ENCODE measurements at places on chromosomes 4 and X.

DNA sequence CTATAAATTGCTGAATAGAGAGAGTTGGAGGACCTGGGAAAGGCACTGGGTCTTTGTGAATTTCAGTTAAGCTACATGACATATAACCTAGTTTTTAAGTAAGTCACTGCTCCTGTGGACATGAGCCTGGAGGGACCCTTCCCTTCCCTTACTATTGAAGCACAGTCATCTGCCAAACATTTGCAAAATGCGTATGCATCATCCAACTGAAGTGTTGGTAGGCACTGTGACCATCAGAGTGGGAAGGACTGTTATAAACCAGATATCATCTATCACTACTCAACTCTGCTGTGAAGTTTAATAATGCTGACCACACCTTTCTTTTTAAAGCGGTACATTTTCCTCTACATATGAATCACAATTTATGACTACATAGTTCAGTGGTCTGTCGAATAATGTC, 5.2 kb downstream of the GABRA3 start:
- DNase-seq: no peak

DNA sequence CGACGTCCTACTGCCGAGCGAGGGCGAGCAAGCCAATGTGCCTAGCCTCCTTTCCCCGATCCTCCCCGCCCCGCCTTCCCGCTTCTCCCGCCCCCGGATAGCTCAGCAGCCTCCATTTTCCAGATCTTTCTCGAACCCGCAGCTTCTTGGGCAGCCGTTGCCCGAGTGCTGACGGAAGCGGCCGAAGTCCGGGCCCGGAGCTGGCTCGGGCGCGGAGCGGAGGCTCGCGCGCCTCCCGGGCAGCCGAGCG, 172 bp upstream of the HSPA4L start:
- DNase-seq: peak; percentile 74

- no peak for DNase-seq
Observed at GRCh38 chr4:78545275-78546246, 6.0 kb upstream of the ANXA3 start.

DNA sequence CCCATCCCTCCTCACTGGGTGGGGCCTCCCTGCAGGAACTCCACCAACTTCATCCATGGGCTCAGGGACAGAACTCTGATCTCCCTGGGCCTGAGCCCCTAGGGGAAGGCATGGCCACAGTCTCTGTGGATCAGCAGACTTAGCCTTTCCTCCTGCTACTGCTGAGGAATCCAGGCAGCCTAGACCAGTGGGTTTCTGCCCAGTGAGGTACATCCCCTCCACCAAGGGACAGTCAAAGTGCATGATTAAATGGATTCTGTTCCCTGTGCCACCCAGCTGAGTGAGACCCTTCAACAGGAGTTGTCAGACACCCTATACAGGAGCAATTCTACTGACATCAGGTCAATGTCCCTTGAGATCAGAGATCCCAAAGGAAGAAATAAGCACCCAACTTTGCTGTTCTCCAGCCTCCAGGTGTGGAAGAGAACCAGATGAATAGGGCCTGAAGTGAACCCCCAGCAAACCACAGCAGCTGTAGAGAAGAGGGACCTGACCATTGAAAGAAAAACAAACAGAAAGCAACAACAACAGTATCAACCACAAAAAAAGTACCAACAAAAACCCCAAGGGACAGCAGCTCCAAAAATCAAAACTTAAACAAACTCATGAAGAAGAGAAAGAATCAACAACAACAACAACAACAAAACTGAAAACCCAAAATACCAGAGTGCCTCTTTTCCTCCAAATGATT, 84.8 kb downstream of the CHIC1 start:
- DNase-seq: no peak

DNA sequence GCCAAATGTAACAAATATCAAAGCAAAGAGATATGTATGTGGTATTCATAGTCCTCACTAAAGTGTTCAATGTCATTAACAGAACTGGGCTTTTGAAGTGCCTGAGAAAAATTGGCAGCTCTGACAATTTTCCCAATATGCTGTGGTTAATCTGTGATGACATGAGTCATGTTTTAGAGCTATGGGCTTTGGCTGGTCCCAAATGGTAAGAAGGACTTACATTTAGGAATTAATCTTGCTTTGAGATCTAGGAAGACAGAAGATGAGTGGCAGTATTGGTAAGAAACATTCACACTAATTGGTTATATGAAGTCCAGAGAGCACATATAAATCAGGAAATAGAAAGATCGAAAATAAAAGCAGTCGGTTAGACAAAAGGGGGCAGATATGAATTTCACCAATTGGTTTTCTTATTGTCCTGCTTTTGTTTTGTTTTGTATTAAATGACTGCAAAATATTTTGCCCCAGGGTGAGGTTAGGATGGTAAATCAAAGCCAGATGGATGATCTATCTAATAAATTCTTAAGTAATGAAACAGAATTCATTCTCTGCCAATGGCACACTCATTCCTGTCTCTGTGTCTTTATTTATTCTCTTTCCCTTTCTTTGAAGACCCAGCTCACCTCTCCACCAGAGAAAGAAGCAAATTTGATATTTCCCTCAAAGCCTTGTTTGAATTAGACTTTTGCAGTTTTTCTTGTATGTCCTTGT, 993.1 kb downstream of the RPA4 start:
- DNase-seq: no peak

GRCh38 chrX:46072791-46073190, 472.4 kb downstream of the ZNF674 start:
- DNase-seq: no peak

DNA sequence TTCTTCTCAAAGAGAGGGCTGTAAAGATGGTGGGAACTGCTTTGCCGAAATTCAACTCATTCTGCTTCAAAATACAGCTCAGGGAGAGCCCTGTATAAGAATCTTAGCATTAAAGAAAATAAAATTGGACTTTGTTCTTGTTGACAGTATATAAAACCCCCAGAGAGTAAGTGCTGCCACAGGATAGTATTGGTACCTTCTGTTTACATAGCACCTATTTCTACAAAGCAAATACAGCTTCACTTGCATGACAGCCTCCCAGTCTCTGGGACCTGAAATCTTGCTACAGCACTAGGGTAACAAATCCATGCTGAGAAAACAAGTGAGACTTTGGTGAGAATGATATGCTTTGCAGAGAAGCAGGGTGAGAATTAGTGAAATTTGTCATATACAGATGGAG, 428.6 kb downstream of the ADGRL3 start:
- no peak for DNase-seq

DNA sequence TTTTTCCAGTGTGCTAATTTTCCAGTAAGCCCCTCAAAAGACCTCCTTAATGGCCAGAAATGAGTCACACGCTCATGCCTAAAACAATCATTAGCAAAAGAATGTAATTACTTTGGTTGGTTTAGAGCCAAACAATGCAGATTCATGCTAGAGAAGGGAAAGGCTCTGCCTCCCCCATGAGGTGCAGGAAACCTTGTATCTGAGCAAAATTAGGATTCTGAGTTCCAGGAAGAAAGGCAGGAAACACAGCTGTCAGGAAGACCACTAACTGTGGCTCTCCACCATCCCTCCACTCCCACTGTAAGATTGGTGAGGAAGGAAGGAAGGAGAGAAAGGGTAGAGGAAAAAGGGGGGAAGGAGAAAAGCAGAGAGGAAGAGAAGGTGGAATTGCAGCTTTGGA, 104.9 kb upstream of the DHX15 start:
- no peak for DNase-seq

DNA sequence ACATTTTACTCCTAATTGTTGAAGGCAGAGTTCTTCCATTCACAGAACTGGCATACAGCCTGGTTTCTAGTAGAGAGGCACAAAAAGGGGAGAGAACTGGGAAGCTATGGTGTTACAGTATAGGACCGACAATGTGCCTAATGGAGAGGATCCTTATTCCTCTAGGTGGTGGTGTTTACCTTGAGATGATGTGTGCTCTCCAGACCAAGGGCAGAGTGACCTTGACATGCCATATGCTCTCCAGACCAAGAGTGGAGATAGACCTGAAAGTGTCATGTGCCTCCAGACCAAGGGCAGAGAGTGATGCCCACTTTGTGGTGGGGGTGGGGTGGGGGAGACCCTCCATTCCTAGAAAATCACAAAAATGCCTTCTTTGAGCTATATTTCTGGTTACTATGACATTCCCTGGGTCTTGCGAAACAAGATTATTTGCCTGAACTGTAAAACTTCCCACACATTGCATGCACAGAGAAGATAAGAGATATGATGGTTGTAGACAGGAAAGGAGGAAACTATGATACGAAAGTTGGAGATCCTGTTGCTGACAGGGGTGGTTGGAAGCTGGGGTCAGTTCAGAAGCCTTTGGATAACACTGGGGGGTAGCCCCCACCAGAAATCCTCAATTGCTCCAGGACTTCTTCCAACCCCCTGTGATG, 119.7 kb downstream of the TEX13C start:
- no peak for DNase-seq

- DNase-seq: no peak
Observed at GRCh38 chr4:124803641-124804040, 91.1 kb upstream of the ANKRD50 start.

DNA sequence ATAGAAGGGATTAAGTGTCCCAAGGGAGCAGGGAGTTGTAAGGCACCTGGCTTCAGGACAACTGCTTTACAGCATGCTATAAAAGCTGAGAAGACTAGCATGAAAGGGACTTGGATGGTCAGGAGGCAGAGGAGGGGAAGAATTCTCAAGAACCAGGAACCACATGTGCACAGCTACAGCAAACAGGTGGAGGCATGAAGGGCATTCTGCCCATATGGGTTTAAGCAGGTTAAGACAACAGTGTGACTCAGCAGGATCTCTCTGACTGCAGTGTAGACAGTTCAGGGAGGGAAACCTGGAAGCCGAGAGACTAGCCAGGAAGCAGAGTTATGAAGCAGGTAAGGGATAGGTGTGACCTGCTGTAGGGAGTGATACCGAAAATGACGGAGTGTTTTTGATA, 117.0 kb downstream of the DHRSX start:
- no peak for DNase-seq

DNA sequence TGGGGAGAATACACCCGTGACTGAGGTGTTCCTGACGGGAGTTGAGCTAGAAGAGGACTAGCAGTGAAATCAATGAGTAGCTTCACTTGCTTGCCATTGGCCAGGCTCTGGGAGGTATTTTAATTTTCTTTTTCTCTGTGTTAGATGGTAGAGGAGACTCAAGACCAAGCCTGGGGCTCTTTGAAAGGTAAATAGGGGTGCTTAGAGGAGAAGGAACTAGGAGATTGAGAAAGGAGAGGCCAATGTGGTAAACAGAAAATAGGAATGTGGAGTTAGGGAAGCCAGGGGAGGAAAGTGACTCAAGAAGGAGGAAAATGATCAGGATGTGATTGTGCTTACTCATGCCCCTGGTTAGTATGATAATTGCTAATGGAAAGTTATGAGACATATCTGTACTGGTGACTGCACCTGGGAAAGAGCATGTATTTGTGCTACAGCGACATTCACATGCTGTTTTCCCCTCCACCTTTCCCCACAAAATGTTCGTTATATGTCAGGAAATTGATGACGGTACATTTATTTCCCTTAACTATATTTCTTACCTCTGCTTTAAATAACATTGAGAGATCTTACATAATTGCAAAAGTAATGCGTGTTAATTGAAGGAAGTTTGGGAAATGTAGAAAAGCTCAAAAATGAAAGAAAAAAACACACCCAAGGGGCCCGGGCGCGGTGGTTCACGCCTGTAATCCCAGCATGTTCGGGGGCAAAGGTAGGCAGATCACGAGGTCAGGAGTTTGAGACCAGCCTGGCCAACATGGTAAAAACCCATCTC, 16.9 kb upstream of the LRBA start:
- DNase-seq: no peak

DNA sequence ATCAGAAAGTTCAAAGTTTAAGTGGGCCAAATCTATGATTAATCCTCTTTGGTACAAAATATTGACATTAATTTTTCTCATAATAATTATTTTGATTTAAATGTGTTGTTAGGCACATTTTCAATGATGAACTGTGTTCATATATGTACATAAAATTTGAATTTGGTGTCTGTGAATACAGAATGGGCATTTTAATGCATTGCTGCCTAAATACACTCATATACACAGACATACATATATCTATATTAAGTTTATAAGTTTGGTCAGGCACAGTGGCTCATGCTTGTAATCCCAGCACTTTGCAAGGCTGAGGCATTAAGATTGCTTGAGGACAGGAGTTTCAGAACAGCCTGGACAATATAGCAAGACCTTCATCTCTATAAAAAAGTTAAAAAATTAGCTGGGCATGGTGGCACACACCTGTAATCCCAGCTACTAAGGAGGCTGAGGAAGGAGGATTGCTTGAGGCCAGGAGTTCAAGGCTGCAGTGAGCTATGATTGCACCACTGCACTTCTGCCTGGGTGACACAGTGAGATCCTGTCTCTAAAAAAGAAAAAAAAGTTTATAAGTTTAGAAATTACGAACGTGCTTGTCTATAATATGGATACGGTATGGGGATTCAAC, 12.3 kb upstream of the BMP2K start:
- DNase-seq: no peak

DNA sequence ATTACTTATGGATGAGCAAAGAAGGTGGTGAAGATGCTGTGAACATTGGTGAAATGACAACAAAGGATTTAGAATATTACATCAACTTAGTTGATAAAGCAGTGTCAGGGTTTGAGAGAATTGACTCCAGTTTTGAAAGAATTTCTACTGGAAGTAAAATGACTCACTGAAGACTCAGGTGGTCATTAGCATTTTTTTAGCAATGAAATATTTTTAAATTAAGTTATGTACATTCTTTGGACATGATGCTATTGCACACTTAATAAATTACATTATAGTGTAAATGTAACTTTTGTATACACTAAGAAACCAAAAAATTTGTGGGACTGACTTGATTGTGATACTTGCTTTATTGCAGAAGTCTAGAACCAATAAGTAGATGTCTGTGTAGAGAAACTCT, 56.9 kb downstream of the USO1 start:
- no peak for DNase-seq

GRCh38 chr4:61851126-61851525, 651.0 kb downstream of the ADGRL3 start:
- DNase-seq: no peak

- DNase-seq: no peak
Observed at GRCh38 chrX:110003167-110004156, 548 bp downstream of the TMEM164 start.

- DNase-seq: no peak
Observed at GRCh38 chr4:18242919-18243693, 221.6 kb upstream of the LCORL start.

- no peak for DNase-seq
Observed at GRCh38 chr4:6857009-6857882, 52.4 kb upstream of the TBC1D14 start.

DNA sequence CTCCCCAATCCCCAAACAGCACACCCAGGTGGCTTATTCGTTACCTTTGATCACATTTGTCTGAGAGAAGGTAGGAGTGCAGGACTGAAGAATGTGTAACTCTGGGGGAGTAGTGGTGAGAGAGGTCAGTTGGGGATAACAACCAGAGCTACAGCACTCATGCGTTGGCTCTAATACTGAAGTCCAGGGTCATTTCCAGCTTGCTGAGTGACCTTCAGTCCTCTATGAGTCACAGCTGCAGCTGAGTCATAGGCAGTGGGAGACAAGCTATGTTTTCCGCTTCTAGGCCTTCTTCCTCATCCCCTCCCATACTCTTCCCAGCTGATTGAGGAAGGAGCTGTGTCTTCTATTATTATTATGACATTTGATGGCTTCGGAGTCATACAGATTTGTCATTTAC, 31.6 kb upstream of the CT47C1 start:
- peak; percentile 89 for DNase-seq

- no peak for DNase-seq
Observed at GRCh38 chr4:141330616-141331015, 109.9 kb downstream of the ZNF330 start.
